Hepatocyte (in vitro differentiated cells): ENCODE measurements at places on chromosomes 5 and 9.

DNA sequence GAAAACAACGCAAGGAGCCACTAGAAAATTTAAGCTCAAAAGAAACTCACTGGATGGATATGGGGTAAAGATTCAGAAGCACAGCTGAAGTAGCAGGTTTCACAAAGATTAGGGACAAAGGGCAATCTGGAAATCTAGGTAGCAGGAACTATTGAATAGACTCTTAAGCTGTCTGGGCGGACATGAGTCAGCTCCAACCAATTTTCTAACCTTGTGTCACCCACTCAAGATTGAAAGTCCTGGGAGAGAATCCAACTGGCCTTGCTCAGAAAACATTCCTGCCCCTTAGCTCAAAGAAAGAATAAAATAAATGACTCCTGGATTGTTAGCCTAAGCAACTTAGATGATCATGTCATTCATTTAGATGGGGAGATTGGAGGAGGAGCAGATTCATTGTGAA lies 69.2 kb downstream of the STK32A start:
- H3K4me1 ChIP-seq: no peaks in the 10 kb centered on the region
- H3K27me3 ChIP-seq: no peaks in the 10 kb centered on the region
- no peak for DNase-seq
- no peaks in the 10 kb centered on the region for H3K36me3 ChIP-seq
- no peak overlapping the region for H3K4me3 ChIP-seq

- peaks cover 7% of the 10 kb centered on the region for H3K4me1 ChIP-seq
- H3K4me3 ChIP-seq: no peak overlapping the region
- DNase-seq: no peak
- H3K27me3 ChIP-seq: no peaks in the 10 kb centered on the region
Observed at GRCh38 chr5:58761407-58761806, 178.5 kb downstream of the RAB3C start.

GRCh38 chr9:109349421-109349846 lies 28.6 kb upstream of the EPB41L4B start:
- H3K4me1 ChIP-seq: peaks cover 12% of the 10 kb centered on the region
- no peaks in the 10 kb centered on the region for H3K27me3 ChIP-seq
- peak; percentile 53 for DNase-seq

DNA sequence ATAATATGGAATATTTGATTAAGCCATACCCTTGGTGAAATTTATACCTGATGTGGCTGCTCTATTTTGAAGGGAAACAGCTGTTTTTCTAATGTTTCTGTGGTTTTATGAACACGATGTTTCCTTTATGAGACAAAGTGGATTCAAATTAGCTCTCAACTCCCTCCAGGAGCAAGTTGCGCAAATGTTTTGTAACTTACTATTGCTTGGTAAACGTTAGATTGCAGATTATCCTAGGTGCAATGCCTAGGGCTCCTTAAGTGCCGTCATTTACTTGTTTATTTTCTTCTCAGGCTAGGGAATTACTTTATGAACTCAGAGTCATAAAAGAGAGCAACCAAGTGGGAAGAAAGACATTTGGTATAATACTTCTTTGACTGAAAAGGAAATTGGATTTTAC lies 763.1 kb downstream of the TAF11L14 start:
- H3K36me3 ChIP-seq: no peaks in the 10 kb centered on the region
- no peak overlapping the region for H3K4me3 ChIP-seq
- no peaks in the 10 kb centered on the region for H3K27me3 ChIP-seq
- H3K4me1 ChIP-seq: peaks cover 11% of the 10 kb centered on the region
- H3K27ac ChIP-seq: no peak overlapping the region

DNA sequence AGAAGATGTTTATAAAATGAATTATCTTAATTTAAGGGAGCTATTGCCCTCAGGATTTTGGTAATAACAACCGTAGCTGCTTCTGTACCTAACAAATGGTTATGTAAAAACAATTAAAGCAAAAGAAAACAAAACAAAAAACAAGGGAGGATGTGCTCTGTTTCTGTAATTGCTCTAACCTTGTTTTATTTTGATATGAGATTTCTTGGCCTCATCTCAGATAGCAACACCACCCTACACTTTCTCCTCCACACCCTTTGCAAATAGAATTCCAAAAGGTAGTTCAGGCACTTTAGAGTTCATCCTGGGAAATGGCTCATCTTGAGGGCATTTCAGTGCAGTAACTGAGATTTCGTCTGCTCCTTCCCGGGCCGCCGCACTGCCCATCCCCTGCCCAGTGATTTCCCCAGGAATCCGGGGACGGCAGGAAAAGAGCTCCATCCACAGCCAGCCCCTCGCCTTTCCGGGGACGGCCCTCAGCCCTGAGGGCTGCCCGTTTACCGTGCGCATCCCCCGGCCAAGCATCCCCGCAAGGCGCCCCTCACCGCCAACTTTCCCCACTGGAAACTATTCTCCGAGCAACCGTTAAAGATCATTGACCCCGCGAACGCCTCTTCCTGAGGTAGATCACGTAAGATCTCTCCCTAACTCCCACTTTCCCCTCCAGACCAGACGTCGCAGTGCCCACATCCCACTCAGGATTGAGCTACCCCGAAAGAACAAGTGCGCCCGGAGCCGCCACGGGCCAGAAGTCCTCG lies 1.2 kb downstream of the FNBP1 start:
- H3K4me3 ChIP-seq: peak overlapping the region; percentile 99
- H3K36me3 ChIP-seq: no peaks in the 10 kb centered on the region
- peaks cover 20% of the 10 kb centered on the region for H3K4me1 ChIP-seq
- no peaks in the 10 kb centered on the region for H3K27me3 ChIP-seq
- peak overlapping the region; percentile 88 for H3K27ac ChIP-seq
